ENCODE measurements at places on chromosomes 2 and 18.

- no peak for DNase-seq
Observed at GRCh38 chr2:181273986-181274385, 183.2 kb upstream of the ITGA4 start.

GRCh38 chr2:159946326-159946999 lies 116.0 kb downstream of the PLA2R1 start:
- DNase-seq: no peak

GRCh38 chr2:190615555-190616200 lies 33.2 kb upstream of the NAB1 start:
- no peak for DNase-seq

- DNase-seq: no peak
Observed at GRCh38 chr18:44652722-44653121, 28.0 kb upstream of the SETBP1 start.

- DNase-seq: no peak
Observed at GRCh38 chr2:54771166-54771885, 47.9 kb downstream of the EML6 start.

- peak; percentile 86 for DNase-seq
Observed at GRCh38 chr2:230905448-230906421, 19.3 kb downstream of the GPR55 start.

DNA sequence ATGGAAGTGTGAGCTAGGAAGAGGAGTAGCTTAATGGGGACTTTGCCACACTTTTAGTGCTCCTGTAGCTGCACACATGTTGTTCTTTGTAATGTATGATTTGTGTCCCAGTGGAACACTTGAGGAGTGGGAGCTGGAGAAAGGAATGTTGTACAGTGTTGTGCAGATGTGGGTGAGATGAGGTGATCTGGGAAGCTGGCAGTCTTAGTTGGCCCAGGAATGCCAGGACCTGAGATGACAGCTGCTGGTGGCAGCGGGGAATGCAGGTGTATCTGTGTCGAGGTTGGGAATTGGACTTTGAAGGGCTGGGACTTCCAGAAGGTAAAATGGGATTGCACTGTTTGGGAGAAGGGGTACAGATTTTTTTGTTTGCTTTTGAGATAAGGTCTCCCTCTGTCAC lies 23.6 kb downstream of the NEDD4L start:
- no peak for DNase-seq

GRCh38 chr18:54558609-54559585 lies 32.1 kb upstream of the DYNAP start:
- DNase-seq: no peak

DNA sequence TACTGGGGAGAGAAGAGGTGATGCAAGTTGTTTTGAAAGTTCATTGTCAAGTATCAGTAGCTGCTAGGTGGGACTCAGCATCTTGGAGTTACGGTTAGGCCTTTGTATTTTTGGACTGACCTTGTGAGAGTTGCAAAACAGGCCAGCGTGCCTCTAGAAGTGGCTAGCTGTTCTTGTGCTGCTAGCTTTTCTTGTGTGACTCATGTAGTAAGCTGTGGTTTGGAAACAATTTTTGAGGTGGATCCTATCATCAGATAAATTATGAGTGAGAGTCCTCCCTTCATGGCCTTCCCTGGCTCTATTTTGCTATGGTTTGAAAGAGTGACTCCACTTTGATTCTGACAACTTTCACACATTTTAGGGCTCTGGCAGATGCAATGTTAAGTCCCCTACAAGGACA lies 409.2 kb upstream of the HS6ST1 start:
- DNase-seq: no peak

DNA sequence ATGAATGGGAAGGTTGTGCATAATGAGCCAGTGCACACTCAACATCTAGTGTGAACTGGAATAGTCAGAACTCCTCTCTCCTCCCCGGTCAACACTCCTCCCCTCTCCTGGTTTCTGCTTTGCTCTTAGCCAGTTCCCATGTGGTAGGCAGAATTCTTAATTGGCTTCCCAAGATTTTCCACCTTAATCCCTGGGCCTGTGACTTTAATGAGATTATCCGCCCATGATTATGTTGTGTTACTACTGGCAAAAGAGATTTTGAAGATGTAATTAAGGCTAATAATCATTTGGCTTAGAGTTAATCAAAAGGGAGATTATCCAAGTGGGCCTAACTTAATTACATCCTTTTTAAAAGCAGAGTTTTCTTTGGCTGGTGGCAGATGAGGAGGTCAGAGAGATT lies 34.2 kb upstream of the REV1 start:
- no peak for DNase-seq

- peak; percentile 71 for DNase-seq
Observed at GRCh38 chr2:46297546-46298271, 502 bp downstream of the EPAS1 start.

DNA sequence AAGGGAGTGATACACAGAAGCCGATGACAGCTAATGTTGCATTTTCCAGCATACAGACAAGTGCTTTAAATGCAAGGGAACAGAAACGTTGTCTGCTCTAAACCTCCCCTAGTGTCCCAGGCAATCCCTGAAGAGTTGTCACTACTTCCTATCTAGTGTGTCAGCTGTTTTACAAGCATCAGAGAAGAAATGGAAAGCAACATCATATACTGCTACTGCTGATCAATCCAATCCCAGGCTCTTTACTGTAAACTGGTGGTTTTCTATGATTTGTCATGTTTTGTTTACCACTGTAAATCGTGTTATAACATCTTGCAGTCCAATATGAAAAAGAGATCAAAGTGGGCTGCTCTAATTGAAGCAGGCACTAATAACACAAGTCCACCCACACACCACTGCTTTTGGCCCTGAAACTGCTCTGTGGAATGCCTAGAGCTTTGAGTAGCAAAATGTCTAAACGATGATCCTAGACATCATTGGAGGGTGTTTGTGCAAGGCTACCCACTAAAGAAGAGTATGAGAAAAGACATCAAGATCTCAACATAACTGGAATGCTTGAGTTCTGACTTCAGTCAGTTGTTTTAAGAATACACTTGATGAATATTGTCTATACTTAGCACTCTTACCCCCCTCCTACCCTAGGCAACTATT lies 18.1 kb upstream of the ROCK1 start:
- no peak for DNase-seq

- DNase-seq: no peak
Observed at GRCh38 chr2:149409506-149409905, 79.1 kb downstream of the LYPD6 start.

GRCh38 chr2:26745609-26746327 lies 18.3 kb upstream of the SLC35F6 start:
- peak; percentile 81 for DNase-seq

- DNase-seq: no peak
Observed at GRCh38 chr18:65876310-65876709, 125.5 kb downstream of the CDH7 start.

DNA sequence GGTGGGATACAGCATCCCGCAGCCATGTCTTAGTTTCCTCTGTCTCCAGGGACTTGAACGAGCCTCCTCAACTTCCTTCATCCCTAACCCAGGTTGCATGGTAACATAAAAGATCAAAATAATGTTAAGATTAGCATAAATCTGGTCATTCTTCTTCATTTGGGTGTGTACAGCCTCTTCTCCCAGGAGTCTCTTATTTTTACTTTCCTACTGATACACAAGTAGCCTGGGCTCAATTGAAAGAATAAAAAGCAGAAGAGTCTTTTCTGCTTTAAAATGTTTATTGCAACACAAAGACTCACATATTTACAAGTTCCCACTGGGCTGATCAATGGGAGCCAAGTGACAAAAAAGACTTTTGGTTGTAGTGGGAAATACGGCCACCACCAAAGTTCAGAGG lies 137.9 kb upstream of the PID1 start:
- no peak for DNase-seq

- DNase-seq: no peak
Observed at GRCh38 chr2:69828938-69829255, 563 bp upstream of the GMCL1 start.

- no peak for DNase-seq
Observed at GRCh38 chr2:127014224-127014623, 92.7 kb downstream of the BIN1 start.

GRCh38 chr2:75324141-75324540 lies 124.8 kb upstream of the TACR1 start:
- no peak for DNase-seq

DNA sequence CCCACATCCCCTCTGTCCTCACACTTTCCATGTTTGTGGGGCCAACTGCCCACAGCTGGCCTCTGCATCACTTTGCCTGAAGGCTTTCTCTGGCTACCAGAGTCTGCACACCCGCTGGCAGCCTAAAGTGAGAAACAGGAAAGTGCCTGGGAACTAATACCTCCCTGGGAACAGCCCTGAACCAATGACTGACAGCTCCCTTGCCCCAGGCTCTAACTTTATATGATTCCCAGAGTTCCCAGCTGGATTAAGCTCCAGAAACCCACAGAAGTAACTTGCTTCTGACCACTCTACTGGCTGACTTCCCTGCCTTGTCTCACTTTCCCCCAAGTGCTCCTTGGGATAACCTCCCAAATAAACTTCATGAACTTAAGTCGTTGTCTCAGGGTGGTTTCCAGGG lies 159.6 kb upstream of the LMAN1 start:
- DNase-seq: no peak

DNA sequence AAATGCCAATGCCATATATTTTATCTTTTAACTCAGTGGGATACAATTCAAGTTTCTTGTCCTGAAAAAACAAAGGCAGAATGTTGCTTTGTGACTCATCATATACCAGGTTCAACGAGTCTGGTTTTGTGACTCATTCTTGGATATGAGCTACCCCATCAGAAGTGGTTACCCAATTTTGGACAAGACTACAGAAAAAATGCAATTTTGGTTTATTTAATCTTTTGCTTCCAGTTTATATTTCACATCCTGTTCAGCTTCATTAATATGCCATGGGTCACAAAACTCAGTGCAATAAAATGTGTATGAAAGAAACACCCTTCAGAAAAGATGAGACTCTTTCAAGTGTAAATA lies 25.0 kb downstream of the FN1 start:
- DNase-seq: no peak

DNA sequence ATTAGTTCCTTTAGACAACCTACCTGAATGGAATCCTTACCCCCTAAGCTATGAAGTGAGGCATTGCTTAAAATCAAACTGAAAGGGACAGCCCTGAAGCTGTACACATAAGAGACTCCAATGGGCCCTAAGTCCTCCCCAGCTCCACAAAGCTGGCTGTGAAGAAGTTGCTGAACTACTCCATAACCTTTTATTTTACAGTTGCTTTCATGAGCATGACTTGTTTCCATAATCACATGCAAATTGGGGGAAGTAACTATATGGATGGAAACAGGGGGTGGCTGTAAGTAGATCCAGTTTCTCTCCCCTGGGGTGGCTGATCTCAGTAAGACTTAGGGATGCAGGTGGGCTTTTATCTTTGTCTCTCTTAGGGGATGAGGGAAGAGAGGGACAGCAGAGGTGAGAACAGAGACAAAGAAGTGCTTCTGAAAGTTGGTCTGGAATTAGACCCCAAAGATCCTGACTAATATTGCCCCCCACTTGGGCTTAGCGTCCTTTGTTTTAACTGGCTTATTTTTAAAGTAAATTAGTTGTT lies 5.5 kb downstream of the FZD5 start:
- DNase-seq: no peak

DNA sequence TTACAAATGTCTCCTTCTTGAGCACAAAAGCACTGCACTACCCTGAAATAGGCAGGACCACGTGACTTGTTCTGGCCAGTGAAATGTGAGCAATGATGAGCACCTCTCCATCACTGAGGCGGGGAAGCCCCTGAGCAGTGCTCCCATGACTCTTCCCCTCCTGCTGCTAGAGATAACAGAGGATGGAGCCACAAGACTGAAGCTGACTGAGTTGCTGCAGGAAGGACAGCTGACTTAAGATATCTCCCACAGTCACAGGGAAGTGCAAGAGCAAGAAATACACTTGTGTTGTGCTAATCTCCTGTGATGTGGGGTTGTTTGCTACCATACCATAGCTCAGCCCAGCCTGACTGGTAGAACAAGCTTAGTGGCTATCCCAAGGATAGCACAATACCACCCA lies 38.7 kb downstream of the STK39 start:
- no peak for DNase-seq

DNA sequence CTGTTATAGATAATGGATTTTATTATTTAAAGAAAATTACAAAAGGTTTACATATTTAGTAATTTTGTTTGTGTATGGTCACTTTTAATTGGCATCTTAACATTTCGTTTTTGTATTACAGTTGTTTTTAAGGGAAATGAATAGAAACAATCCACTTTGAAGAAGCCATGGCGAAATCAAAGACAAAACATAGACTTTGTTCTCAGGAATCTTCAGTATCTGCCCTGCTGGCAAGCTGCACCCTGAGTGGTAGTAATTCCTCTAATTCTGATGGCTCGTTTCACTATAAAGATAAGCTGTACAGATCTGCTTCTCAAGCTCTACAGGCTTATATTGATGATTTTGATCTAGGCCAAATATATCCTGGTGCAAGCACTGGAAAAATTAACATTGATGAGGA lies 2.7 kb downstream of the C18orf54 start:
- DNase-seq: no peak

- DNase-seq: no peak
Observed at GRCh38 chr2:216308576-216308975, 63.7 kb downstream of the MARCHF4 start.

- no peak for DNase-seq
Observed at GRCh38 chr18:66587430-66587829, 16.5 kb downstream of the CDH19 start.

DNA sequence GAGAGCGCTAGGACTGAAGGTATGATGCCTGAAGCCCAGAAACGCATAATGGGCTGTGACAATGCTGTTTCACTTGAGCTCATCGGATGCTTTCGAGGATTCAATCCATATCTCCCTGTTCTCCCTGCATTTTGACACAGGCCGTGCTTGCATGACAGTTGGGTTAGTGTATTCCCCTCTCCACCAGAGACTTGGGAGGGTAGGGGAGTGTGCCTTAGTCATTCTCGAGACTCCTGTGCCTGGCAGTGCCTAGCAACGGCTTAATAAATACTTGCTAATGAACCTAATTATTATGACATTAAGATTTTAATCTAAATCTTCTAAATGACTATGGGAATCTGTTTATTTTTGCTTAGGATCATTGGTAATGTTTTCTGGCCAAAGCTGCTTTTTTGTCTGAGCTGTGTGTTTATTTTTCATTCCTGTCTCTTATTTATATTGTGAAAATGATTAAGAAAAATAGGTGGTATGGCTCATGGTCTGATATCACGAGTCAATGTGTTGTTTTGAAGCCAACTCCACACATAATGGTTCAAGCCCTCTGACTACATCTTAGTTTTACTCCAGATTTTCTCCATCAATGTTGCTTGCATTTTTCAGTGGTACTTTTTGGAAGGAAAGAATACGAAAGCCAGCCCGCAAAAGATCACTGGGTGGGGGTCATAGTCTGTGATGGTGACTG lies 61.3 kb downstream of the NEDD4L start:
- DNase-seq: no peak

- DNase-seq: no peak
Observed at GRCh38 chr18:62438402-62438801, 84.4 kb upstream of the ZCCHC2 start.

- DNase-seq: no peak
Observed at GRCh38 chr2:160085662-160086061, 23.2 kb upstream of the PLA2R1 start.
